Ureter (tissue), 1 donor: ENCODE measurements at places on chromosomes 16 and 17. TPM values are rescaled to one million over a fixed set of nuclear protein-coding genes. Genes with fewer than 3 reads are reported as not detected.

The CTRB2 gene
- total RNA-seq, result not detected

The SULT1A4 gene
- 3.3 TPM for total RNA-seq

DNA sequence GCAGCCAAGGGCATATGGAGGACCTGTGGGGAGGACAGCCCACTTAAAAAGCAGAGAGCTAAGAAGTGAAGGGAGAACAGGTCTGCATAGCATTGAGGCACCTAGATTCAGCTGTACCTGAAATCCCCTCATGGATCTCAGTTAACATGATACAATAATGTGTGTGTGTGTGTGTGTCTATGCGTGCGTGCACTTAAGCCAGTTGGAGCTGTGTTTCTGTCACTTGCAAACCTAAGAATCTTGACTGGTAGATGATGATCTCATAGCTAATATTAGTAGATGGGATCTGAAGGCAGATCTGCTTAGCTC lies 1.7 kb upstream of the ITPRIPL2 start:
- no peak for DNase-seq

The PPP1R27 gene
- total RNA-seq, result not detected

The NT5C gene
- total RNA-seq, result 81.6 TPM
